HT-29 (cell line): ENCODE measurements at places on chromosomes 4 and X.

DNA sequence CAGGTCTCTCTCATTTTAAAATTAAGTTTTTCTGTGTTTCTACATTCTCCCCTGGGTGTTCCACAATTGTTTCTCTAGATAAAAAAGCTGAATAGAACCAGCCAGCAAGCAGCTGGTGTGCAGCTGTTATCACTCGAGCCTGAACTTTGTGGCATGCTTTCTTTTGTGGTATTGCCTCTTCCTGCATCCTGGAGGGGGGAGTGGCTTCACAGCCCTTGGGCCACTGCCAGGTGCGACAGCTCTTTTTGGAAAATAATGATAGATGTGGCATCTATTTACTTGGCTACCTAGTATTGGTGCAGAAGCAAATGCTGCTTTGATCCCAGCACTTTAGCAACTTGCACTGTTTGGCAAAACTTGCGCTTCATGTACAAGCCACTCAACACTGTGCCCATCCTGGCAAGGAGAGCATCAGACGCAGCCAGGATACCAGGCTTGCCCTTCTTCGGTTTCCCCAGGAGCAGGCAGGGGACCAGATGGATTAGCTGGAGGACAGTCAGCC is 69.4 kb downstream of the HMGB2 start:
- DNase-seq: no peak

GRCh38 chr4:167248271-167248670 is 14.0 kb upstream of the SPOCK3 start:
- DNase-seq: no peak

- DNase-seq: no peak
Measured at GRCh38 chr4:147367891-147368290, 113.0 kb upstream of the EDNRA start.

DNA sequence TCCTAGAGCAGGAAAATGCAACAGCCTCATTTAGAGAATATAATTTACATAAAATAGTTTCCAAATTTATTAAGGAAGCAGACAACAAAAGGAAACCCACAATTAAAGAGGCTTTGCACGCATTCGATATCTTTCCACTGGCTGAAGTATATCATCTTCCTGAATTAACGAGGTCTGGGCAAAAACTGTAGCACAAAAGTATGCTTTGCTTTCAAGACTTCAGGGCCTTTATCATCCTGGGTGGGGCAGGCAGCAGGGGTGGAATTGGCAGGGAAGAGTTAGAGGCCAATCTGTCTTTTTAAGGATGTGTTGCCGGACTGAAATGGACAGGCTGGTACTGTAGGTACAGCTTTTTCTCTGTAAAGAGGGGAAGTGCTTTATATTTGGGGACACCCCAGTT is 17.0 kb upstream of the STX18 start:
- DNase-seq: no peak

DNA sequence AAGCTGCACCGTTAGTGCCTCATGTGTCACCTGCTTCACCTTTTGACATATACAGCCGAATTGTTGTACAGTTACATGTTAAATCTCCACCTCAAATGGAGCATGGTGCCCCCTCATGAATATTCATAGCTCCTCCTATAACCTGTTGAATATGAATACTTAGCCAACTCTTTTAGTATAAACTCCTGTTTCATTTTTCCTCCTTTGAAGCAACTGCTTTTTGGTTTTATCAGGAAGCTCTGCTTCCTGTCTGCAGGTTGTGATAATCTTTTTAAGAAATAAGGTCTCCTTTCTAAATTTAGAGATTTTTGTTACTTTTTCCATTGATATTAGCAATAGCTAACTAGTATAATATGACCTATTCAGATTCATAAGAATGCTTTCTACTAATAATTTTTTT is 1429.2 kb upstream of the AGA start:
- no peak for DNase-seq

- no peak for DNase-seq
Measured at GRCh38 chr4:150325872-150326271, 247.6 kb downstream of the DCLK2 start.
